ENCODE measurements at places on chromosomes 4 and X. TPM values are rescaled to one million over a fixed set of nuclear protein-coding genes. Genes with fewer than 3 reads are reported as not detected.

SUPT20HL2 gene
- not detected for total RNA-seq

WFS1 gene
- 26.6 TPM for total RNA-seq

RPS6KA6 gene
- total RNA-seq = 0.94 TPM

NXF2B gene
- total RNA-seq = not detected

ANXA5 gene
- 510 TPM for total RNA-seq

PAGE5 gene
- total RNA-seq = not detected

AMTN gene
- not detected for total RNA-seq

RNF4 gene
- total RNA-seq = 27.7 TPM

LAMP2 gene
- total RNA-seq = 160 TPM

USP46 gene
- total RNA-seq = 19.1 TPM

FGF2 gene
- total RNA-seq = 21.4 TPM

SYTL5 gene
- not detected for total RNA-seq

VCX gene
- not detected for total RNA-seq

EXOC1L gene
- not detected for total RNA-seq

NSG1 gene
- total RNA-seq = 0.81 TPM

All from bladder microvascular endothelial cell (primary cell).